Activated CD4-positive, alpha-beta T cell treated with anti-CD3 and anti-CD28 coated beads, Interleukin-2, Interleukin-4, amounts not matched to agents 100 ng/mL and 50 ng/mL, durations not matched to agents 16 hours and 8 hours (primary cell): ENCODE measurements at places on chromosomes 7 and 10.

DNA sequence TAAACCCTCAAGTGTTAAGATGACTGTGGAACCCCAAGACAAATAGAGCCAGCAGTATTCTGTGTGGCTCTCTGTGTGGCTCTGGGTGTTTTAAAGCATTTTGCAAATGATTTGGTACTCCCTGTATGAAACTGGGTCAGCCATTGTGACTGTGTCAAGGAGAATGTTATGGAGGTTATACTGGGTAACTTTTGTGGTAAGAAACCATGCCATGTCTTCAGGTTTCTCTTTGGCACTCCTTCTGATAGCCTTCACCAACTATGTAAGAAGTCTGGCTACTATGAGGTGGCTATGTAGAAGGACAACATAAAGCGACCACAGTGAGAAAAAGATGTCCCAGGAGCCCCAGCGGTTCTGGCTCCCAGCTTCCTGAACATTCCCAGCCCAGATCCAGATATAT is 226.6 kb upstream of the RHOBTB1 start:
- DNase-seq, result no peak

DNA sequence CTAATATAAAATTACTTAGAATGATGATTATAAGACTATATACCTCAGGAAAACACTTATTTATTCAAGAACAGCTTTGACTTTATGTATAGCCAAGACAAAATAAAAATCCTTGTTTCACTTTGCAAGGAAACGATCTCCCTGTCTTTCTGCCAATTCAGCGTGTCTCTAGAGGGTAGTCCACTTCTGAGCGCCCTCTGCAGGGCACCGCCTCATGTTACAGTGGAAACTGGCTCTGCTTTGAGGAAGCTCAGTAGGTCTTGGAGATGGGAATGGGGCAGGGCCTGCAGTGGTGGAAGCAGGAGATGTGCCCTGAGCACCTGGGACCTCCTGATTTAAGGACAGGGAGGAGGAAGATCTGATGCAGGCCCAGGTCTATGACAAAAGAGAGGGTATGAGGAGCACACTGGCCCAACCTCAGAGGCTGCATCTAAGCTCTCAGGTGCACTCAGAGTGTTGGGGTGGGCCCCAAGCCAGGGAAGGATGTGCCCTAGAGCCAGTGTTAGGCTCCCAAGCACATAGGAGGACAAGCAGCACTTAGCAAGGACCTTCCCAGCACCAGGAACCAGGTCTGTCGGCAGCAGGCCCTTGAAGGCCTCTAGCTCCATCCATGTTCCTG is 481.0 kb downstream of the TNS3 start:
- no peak for DNase-seq

GRCh38 chr10:77164616-77165311 is 472.8 kb downstream of the KCNMA1 start:
- no peak for DNase-seq

DNA sequence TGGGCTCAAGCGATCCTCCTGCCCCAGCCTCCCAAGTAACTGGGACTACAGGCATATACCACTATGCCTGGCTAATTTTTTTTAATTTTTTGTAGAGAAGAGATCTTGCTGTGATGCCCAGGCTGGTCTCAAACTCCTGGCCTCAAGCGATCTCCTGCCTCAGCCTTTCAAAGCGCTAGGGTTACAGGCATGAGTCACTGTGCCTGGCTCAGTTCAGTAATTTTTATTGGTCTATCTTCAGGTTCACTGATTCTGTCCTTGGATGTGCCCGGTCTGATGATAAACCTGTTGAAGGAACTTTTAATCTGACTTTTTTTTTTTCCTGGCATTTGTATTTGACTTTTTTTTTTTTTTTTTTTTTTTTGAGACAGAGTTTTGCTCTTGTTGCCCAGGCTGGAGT is 40.1 kb upstream of the STRIP2 start:
- DNase-seq, result no peak

DNA sequence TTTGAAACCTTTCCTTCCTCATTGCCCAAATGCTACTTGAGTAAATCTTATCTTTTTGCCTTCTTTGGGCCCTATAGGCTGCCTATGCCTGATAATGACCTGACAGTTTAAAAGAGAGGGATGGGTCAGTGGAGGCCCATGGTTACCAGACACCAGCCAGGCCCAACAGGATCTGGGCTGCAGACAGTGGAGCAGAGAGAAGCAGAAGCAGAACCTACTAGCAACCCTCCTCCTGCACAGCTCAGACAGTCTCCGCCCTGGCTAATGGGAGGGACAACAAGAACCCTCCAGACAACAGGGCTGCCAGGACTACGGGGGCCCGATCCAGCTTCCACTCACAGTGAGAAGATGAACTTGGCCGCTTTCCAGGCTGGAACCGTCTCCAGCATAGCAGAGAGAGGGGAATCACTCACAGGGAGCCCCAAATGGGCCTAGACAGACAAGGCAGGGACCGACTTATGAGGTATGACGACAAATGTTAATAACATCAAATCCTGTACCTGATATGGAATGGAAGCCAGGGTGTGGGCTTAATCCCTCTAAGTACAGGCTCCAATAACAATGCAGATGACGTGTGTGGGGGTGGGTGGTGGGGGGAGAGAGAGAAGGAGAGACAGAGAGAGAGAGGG is 31.7 kb upstream of the DGKI start:
- DNase-seq, result no peak

DNA sequence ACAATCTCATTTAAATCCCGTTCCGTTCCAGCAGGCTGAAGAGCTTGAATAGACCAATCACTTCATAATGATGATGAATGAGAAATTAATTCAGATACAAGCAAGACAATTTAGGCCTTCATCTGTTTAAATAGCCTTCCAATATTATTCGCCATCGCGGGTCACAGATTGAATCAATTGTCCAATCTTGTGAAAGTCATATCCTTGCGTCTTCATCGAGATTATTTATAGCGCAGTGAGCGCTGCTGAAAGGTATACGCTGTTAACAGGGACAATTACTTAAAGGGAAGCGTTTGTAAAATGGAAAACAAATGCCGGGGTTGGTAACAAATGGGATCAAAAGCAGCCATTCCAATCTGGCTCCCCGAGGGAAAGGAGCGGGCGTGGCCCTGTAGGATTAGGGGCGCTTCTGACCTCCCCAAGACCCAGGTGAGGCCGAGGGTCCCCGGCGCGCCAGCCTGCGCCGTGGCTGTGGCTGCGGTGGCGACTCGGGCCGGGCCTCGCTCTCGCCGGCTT is 8.6 kb downstream of the EVX1 start:
- no peak for DNase-seq
